Type B pancreatic cell (in vitro differentiated cells): ENCODE measurements at places on chromosomes 7 and 10.

- DNase-seq = no peak
These were observed 27.4 kb upstream of the HSPA12A start for GRCh38 chr10:116769791-116770190.

GRCh38 chr7:45147858-45148652 lies 9.5 kb upstream of the RAMP3 start:
- DNase-seq = no peak

GRCh38 chr10:35421553-35422178 lies 85.4 kb downstream of the CCNY start:
- no peak for DNase-seq

DNA sequence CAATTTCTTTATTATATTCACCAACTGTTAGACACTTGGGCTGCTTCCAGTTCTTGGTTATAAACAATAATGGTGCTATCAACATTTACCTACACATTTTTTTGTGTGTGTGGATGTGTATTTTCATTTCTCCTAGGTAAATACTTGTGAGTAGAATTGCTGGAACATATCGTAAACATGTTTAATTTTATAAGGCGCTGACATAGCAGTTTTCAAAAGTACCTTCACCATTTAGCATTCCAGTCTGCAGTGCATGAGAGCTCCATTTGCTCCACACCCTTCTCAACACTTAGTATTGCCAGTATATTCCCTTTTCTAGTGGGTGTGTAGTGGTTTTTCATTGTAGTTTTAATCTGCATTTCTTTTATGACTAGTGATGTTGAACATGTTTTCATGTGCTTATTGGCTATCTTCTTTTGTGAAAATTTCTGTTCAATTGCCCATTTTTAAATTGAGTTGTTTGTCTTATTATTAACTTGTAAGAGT lies 59.6 kb upstream of the FAM204A start:
- DNase-seq = no peak

GRCh38 chr7:69539531-69539930 lies 58.7 kb upstream of the AUTS2 start:
- DNase-seq = no peak
